ENCODE measurements at places on chromosomes 5 and 9.
A peak's percentile ranks its signal among the peaks of the same experiment; 100 is the strongest.

DNA sequence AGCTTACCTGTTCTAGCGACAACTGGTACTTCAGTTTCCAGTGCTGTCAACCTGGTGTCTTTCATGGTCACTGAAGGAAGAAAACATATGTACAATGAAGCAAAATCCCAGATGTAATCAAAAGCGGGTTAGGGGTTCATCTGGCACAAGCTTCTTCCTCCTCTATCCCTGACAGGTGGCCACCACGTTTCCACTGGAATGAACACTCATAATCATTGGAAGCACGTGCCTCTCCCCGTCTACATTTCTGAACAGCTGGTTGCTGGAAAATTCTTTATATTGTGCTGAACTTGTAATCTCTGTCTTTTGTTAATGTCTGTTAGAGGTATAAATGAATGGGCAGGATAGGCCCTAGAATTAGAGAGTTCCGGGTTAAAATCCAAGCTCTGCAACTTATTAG lies 9.4 kb downstream of the TSC1 start:
- DNase-seq = no peak

DNA sequence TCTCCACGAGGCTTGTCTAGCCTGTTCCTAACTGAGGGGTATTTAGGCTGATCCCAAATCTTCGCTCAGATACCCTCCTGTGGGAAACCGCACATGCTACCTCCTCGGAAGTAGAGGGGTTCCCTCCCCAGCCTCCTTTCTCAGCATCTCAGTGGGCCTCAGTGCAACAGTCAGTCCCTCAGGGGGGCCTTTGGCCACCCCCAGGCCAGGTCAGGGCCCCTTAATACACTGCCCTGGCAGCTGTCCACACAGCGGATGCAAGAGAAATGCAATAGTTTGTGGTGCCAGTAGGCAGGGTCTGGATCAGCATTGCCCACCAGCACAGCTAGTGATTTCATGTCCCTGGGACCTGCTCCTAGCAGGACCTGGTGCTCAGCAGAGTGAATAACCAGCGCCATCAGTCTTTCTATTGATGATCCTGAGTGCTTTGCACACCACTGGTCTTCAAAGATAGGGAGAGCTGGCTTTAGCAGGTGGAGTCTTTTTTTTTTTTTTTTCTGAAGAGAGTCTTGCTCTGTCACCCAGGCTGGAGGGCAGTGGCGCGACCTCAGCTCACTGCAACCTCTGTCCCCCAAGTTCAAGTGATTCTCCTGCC lies 7.5 kb downstream of the PLPP7 start:
- no peak for DNase-seq

DNA sequence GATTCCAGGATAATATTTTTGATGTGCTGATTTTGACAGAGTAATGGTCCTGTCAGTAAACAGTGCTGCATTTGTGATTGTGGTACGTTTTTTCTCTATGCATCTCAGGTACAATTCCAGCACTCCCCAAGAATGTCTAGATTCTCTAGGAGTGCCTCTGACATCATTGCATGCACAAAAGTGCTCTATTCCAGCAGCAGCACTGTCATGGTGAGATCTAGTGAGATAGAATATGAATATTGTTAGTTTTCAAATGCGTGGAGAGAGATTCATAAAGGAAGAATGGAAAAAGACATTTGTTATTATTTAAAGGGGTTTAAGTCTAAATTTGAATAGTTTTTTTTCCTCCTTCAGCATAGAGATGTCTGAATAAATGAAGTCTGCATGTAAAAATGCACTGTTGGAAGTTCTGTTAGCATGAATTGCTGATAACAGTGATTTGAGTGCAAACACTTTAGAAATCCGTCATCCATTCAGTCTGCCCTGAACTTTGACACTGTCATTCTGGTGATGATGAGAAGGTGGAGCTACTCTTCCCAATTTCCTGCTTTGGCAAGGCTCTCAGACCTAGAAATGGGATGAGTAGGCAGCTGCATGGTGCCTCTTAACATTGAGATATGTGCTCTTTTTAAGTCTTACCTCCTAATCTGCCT lies 84.6 kb downstream of the GAPVD1 start:
- no peak for DNase-seq

GRCh38 chr5:178177569-178177968 lies 9.6 kb downstream of the GMCL2 start:
- DNase-seq = no peak

- no peak for DNase-seq
Measured at GRCh38 chr5:114435885-114436299, 74.0 kb downstream of the KCNN2 start.

- no peak for DNase-seq
Measured at GRCh38 chr9:78541868-78542443, 245.0 kb downstream of the PSAT1 start.

- no peak for DNase-seq
Measured at GRCh38 chr5:167982-168660, 23.2 kb upstream of the LRRC14B start.

DNA sequence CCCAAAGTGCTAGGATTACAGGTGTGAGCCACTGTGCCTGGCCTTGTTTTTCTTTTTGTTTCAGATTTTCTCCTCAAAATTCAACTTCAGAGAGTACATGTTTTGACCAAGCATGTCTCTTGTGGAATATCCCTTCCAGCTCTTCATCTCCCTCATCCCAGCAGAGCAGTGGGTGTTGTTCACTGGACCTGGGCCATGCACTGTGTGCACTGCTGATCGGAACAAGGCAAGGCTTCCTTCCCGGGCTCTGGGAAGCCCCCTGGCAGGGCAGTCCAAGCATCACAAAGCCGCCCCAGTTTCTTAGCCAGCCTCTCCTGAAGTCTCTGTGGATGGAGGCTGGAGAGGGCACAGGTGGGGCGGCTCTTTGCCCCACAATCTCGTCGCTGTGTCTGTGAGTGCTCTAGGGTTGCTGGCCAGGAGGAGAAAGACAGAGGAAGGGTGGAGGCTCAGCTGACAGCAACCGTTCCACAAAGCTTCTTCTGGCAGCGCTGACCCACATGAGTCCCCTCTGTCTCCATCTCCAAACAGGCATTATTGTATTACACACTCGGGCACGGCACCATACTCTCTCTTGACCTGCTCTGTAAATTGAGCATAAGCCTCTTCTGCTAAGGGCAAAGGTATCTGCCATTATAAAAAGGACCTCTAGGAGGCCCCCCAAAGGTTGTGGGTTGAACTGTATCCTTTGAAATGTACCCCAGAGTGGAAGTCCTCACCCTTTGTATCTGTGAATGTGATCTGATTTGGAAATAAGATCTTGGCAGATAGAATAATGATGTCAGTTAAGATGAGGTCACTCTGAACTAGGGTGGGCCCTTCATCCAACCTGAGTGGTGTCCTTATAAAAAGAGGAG lies 89.6 kb downstream of the TARS1 start:
- DNase-seq = no peak

- DNase-seq = no peak
Measured at GRCh38 chr9:110104261-110104809, 103.6 kb downstream of the C9orf152 start.

DNA sequence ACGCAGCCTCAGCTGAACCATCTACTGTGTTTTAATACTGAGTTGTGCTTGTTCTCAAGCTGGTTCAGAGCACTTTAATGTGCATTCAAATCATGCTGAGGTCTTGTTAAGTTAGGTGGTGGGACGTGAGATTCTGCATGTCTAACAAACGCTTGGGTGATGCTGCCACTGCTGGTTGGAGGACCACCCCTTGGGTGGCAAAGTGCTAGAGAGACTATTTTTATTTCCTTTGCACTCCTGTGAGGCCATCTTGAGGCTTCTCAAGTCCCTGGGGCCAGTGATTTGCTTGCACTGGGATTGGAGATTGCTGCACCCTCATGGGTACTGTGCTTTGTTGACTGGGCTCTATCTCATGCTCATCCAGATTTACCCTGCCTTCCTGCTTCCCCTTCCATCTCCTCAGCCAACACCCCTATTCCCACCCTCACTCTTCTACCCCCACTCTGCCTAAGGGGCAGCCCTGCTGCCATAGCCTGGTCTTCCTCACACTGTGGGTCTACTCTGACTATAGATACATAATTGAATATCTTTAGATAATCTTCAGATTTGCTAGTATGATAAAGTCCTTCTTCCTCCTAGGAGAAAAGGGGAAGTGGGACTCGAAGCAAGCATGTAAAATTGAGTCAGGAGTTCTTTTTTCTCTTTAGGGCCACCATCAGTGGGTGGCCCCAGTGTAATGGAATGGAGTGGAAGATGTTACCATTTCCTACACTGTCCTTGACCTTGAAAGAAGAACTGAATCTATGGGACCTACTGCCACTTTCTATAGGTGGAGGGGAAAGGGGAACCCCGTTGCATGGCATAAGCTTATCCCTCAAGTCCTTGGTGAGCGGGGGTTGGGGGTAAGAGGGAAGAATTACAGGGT lies 45.1 kb upstream of the SUB1 start:
- no peak for DNase-seq

DNA sequence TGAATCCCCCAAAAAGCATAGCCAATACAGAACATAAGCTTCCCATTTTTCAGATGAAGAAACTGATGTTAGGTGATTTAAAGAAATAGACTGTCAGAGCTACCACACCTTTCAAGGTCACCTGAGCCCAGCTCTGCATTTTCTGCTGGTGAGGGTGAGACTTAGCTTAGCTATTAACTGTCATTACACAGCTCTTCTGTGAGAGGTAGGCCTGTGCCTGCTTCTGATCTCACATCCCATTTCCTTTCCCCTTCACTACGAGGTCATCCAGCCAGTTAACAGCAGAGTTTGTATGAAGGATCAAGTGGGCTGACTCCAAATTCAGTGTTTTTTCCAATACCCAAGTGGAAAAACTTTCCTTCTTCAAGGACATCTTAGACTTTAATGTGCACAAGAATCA lies 528.6 kb upstream of the CLINT1 start:
- DNase-seq = no peak

GRCh38 chr5:135576075-135576599 lies 2.7 kb downstream of the CXCL14 start:
- DNase-seq = no peak

GRCh38 chr5:124402144-124402581 lies 344.3 kb downstream of the ZNF608 start:
- no peak for DNase-seq

DNA sequence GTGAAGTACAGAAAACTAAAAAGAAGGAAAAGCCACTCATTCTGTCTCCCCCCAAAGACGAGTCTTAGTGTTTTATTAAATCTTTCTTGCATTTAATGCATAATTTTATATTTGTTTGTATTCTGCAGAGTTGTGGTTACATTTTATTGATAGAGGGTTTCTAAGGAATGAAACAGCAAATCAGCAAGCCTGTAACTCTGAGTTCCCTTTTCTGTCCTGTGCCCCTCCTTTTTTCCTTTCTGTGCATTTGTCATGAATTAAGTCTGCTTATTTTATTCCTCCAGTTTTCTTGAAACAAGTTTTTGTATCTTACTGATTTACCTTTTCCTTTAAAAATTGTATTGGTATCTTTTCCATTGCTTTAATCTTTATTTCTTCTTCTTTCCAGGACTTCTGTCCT lies 132.8 kb downstream of the MUSK start:
- DNase-seq = no peak

- DNase-seq = no peak
Measured at GRCh38 chr5:90550963-90551362, 7.6 kb upstream of the ADGRV1 start.

DNA sequence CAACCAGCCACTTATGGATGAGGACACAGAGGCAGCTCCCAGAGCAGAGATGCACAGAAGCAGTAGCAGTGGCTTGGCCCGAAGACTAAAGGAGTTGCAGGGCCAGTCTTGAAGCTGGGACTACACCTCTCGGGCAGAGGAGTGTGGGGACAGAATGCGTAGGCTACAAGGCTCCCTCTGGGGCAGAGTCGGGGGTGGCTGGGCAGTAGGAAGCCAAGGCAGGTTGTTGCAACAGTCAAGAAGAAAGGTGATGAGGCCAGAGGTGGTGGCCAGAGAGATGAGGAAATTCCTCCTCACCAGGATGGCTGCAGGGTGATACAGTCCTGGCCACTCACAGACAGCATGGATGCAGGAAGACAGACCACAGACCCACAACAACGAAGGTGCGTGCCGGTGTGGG lies 4.9 kb upstream of the N4BP3 start:
- no peak for DNase-seq

DNA sequence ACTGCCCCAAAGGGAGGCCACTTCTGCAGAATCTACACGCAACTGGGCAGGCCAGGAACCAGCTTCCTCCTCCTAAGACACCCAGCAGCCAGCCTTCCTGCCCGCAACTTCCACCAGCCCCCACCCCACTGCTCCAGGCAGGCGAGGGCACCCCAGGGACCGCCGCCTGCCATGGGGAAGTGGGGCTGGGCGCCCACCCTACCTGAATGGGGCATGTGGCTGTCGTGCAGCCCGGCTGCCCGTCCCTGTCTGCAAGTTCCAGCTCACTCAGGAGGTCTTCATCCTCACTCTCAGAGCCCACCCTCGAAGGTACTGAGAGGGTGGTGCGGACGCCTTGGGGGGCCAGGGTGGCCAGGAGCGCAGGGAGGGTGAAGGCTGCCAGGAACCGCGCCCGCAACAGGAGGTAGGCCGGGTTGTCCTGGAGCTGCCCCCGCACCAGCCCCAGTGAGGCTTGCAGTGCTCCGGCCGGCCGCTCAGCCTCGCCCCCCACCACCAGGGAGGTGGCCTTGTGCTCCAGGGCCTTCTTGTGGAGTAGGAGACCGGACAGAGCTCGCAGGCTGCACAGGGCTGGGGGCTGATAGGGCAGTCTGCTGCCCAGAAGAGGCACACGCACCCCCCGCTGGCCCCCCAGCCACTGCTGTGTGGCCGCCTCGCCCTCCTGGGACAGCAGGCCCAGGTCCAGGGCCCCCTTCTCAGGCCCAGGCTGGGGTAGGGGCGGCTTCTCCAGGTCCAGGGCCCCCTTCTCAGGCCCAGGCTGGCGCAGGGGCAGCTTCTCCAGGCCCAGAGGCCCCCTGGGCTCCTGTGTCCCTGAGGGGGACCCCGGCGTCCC lies 4.1 kb upstream of the CARD9 start:
- no peak for DNase-seq

GRCh38 chr5:37710965-37711364 lies 128.9 kb downstream of the GDNF start:
- no peak for DNase-seq

DNA sequence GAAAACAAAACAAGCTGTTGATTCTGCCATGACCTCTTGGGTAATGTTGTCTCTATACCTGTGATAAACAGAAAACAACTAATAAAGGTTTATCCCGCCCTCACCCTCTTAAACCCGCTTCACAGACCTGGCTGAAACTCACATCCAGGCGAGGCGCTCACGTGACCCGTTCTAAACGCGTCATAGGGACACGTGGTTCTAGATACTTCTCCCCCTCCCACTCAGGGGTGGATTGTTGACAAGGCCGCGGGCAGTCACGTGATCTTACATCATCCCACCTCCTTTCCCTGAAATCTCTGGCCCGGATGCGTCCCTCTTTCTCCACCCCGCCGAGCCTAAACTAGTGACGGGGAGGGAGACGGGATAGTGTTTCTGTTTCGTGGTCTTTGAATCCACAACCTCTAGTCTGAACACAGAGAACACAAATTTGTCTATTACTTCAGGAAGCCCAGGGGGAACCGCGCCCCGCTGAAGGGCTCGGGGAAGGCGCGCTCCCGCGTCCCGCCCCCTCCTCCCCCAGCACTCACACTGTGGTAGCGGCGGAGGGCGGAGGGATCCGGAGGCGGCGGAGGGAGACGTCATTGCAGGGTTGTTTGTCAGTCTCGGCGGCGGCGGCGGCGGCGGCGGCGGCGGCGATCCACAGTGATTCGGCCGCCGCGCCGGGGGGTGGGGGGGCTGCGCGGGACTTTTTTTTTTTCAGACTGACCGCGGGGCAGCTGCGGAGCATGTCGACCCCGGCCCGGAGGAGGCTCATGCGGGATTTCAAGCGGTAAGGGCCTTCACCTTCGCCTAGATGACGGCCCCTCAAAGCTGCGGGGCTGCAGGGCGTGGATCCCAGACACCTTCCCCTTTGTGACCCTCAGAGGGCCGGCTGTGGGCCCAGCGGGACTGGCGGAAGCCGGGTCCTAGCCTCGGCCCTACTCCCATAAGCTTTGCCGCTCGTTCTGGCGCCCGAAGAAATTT lies at the start of gene UBE2B:
Gene UBE2B (plus strand): TSS at position 699 of the 963 bp plus-strand sequence. CDS start 27 bp downstream, at position 726.
- DNase-seq = peak; percentile 92
